ENCODE measurements at places on chromosomes 3 and 15.

GRCh38 chr3:122415762-122416654 is at the start of gene WDR5B:
TSS of gene WDR5B (minus strand) at chr3:122416062. CDS start at chr3:122415528, 534 bp downstream.
- DNase-seq = no peak

- DNase-seq = no peak
Measured at GRCh38 chr3:68802111-68802870, 130.1 kb downstream of the TAFA4 start.

- no peak for DNase-seq
Measured at GRCh38 chr3:186964616-186965015, 34.3 kb downstream of the ST6GAL1 start.

GRCh38 chr3:127373441-127374085 is 85.7 kb upstream of the PRR20G start:
- no peak for DNase-seq
